Thymus (tissue), 14 donors: ENCODE measurements at places on chromosomes 4 and X.

GRCh38 chr4:101183666-101184373, 163.5 kb downstream of the PPP3CA start:
- DNase-seq, result no peak

DNA sequence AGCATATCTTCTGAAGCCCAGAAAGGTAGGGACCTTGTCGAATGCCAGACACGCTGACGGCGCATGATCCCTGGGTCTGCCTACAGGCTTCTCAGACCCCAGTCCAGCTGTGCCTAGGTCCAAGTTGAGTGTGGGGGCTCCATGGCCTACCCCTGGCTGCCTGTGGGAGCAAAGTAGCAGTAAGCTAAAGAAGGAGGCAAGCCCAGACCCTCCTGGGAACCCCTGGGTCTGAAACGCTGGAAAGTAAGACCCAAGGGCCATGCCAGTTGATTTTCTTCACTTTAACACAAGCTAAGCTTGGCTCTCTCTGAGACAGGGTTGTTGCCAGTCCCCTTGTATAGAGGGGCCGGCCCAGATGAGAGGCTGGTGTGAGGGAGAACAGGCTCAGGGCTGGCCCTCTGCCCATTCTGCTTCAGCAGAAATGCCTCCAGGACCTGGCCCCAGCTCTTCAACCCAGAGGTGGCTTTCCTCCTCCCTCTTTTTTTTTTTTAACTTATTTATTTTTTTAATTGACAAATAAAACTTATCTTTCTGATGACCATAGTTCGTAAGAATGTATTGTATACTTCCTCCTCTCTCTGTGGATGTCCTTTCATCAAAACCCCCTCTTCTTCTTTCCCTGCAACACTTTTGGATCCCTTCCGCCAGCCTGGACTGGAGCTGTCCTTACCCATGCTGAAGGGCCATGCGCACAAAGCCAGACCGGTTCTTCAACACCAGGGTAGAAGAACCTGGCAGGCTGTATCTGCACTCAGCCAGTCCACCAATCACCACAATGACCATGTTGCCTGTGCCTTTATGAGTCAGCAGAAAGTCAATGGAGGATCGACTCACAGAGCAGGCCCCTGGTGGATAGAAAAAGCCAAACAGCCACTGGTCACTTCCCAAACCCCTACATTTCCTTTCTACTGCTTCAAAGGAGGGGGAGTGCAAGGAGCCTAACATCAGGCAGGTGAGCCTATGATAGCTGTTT, 7.1 kb downstream of the AWAT2 start:
- no peak for DNase-seq

GRCh38 chr4:127776620-127777019, 5.5 kb upstream of the HSPA4L start:
- no peak for DNase-seq

DNA sequence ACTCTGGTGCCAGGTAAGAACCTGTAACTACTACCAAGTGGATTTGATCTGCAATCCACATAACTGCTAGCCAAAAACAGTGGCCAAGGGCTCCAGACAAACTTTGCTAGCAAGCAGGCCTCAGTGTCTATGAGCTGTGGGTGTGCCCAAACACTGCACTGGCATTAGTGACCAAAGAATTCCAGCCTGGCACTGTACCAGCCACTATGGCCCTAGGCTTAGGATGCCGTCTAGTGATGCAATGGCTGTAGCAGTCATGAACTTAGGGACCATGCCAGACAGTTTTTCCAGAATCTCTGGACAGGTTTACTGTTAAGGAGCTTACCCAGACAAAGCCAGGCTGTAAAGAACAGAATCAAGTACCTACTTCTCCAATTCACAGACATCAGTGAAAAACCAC, 33.7 kb upstream of the PRR27 start:
- DNase-seq, result no peak
